ENCODE measurements at places on chromosomes 13 and 19.

DNA sequence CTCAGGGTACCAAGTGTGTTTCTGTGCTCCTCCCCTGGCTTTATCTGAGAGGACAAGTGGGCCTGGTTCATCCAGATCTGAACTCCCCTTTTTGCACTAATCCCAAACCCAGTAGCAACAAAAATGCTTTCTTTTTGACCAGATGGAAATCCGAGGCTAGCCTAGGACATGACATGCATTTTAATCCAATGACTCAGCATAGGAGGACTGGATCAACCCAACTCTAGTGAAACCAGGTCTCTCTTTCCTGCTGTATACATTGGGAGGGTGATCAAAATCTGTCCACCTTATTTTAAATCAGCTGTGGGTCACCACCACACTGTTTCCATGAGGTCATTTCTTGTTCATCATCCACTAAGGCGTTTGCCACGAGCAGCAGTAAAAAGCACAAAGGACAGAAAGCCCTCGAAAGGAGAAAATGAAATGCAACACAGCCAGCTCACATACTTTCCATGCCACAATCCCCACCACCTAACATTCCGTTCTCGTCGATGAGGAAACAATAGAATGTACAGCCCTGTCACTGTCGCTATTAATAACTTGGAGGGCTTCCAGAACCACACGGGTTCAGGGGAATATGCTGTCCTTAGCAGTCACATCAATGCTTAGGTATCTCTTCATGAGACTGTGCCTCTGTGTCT, 543.0 kb downstream of the IRS2 start:
- DNase-seq, result no peak

DNA sequence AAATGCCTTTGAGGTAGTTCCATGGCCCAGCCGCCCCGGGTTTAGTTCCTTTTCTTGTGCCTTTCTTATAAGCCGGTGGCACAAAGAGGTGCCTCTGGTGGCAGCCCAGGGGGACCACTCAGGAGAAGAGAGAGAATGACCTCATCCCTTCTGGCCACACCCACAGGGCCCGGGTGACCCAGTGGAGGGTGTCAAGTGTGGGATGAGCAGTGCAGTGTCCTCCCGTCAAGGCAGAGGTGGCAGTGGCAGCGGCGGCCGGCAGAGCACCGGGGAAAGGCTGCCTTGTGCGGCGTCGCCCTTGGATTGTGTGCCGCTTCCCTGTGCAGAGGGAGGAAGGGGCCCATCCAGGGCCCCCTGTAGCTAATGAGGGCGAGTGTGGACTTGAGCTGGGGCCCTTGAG, 47.9 kb downstream of the KDM4B start:
- DNase-seq, result no peak

- no peak for DNase-seq
Observed at GRCh38 chr13:75675421-75675820, 39.3 kb downstream of the LMO7 start.

- no peak for DNase-seq
Observed at GRCh38 chr19:34596989-34597388, 80.0 kb downstream of the SCGB2B2 start.

DNA sequence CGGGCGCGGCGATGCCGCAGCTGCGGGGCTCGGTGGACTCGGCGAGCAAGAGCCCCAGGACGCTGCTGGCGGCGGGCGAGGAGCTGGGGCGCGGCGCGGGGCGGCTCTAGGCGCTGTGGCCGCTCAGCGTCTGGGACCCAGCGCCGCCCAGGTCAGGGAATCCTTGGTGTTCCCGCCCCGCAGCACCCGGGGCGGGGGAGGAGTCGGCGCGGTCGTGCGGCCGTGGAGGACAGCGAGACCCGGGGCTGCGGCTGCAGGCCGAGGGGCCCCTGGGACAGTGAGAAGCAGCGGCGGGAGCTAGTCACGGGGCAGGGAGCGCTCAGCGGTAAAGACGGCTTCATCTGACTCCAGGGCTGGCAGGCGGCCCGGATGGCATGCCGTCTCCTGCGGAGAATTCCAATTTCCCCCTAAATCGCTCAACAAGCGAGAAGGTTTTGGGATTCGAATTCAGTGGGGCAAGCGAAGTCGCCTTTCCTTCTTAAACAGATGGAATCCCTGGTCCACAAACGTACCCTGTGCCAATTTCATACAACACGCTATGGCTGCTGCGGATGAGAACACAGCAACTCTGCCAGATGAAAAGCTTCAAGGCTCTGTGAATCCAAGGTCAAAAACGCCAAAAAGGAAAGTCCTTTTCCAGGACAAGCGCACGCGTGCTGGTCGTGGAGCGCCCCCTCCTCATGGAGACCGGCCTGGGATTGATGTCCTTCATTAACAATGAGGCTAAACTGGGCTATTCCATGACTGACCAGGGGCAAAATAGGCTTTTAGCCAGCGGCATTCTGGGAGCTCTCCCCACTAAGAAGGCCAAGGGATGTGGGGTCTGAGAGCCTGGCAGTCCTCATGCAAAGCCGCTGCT, 4.2 kb upstream of the ZSCAN4 start:
- peak; percentile 74 for DNase-seq

DNA sequence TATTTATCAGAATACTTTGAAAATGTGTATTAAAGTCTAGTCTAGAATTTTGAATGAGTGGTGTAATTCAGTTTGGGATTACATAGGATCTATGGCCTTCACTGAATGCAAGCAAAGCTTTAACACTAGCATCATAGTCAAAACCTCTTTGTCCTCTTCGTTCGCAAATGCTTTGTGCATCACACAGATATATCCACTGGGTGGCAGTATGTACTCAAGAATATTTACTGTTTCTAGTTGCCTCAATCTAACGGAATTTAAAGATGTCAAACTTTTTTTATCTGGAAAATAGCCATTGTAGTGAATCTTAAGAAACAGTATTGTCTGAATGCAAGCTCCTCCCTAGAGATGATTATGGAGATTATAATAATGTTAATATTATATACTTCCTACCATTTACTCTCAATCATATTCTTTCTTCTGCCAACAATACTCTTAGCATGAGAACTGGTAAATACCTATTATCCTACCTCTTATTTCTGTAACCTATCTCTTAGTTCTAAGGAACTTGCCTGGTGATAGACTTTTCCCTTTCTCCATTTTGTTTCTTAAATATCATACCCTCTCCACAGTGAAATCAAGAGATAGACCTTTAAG, 25.8 kb downstream of the LACC1 start:
- no peak for DNase-seq

DNA sequence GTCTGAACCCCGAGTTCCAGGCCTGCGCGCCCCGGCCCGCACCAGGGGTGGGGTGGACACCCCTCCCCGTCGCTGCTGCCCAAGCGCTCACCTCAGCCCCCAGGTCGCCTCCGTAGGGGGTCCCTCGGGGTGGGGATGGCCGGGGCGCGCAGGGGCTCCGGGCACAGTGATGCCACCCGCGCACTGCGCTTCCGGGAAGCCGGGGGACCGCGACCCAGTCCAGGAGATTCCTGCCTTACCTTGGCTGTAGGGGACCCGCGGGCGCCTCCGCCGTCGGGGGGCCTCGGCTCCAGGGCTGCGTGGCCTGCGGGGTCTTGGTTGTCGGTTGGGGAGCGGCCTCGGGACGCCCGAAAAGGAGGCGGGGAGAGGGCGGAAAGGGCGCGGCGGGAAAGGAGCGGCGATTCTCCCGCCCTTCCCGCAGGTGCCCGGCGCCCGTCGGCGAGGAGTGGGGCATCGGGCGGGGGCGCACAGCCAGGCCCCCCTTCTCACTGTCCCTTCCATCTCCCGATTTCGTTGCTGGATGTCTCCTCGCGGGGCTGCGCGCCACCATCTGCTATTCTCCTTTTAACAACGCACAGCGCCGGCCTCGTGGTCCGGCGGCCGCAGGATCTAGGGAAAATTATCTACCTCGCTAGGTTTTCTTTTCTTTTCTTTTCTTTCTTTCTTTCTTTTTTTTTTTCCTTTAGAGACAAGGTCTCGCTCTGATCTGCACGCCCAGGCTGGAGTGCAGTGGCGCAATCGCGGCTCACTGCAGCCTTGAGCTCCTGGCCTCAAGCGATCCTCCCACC, at the start of gene KEAP1:
Gene KEAP1, minus strand, starts transcription at position 355 of the 788 bp plus-strand sequence. CDS start 3,323 bp downstream, outside the sequence.
- peak; percentile 70 for DNase-seq

DNA sequence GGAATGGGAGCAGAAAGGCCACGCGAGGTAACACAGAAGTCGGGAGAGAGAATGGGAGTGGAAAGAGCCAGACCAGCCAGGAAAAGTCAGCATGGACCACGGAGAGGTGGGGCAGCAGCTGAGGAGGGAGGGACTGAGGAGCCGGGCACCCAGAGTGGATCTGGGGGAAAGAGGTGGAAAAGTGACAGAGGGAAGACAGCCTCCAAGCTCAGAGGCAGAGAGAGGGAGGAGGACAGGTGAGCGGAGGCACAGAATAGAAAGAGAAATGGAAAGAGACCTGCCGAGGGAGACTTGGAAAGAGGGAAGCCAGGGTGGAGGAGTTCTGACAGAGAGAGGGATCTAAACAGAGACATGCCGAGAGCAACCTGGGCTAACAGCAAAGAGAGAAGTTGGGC, 1.6 kb downstream of the GRIK5 start:
- no peak for DNase-seq

- no peak for DNase-seq
Observed at GRCh38 chr19:10686193-10686592, 15.0 kb upstream of the QTRT1 start.

DNA sequence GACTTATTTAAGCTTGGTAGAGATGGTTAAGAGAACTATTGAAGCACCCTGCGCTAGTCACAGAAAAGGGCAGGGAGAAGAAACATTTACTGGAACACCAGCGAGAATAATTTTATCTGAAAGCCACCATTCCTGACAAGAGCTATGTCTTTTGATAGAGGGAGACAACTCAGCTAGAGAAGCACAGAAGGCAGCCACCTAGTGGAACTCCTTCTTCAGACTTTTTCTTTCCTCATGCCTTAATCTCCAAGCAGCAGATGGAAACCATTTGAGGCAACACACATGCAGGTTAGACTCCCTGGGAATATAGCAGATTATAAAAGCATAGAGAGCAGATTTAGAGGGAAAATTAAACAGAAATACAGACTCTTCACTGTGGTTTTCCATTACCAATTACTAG, 813.4 kb downstream of the SLITRK6 start:
- DNase-seq, result no peak

GRCh38 chr13:108911807-108912206, 282.4 kb downstream of the MYO16 start:
- no peak for DNase-seq

DNA sequence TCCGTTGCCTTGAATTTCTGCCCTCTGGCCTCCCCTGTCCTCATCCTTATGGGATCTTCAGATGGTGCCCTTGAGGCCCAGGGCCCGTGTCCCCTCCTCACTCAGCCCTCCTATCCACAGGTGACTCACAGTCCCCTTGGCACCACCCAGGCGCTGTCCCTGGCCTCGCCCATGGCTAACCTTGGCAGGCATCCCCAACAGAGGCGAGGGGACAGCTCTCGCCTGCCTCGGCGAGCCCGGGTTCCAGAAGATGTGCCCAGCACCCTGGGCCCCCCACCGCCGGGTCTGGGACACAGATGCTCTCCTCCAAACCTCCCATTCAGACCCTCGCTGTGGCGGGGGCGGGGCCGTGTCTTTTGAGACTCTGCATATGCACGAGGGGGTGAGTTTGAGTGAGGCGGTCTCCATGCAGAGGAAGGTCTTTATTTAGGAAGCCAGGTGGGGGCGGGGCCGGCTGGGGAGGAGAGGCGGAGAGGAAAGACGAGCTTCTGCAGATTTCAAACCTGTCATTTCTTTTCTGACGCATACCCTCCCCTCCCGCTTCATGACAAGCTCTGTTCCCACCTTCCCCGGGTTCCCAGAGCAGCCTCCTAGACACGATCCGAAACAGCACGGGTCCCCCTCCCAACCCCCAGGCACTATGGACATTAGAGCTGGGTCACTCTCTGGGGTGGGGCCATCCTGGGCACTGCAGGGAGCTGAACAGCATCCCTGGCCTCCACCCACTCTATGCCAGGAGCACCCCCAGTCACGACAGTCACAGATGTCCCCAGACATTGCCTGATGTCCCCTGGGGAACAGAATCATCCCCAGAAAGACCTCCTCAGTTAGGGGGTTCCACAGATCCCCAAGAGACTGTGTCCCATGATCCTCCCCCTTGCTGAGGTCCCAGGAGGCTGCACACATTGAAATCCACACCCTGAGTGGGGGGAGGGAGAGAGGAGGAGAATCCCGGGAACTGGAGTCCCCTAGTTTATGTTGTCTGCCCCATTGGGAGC, 48.5 kb downstream of the GNG7 start:
- no peak for DNase-seq

DNA sequence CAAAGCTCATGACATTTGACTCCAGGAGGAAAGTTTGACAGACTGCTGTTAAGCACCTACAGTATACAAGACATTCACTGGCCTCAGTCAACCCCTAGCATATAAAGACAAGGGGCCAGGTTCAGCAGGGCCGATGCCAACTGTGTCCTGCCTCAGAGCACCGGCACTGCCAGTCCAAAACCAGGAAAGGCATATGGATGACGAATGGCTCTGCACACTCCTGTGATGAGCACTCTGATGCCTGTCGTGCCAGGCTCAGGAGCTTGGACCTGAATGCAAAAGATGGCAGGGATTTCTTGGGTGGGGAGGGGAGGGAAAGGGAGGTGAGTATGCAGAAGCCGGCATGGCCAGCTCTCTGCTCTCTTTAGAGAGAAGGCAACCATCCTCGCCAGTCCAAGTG, 38.9 kb downstream of the COL4A1 start:
- no peak for DNase-seq

DNA sequence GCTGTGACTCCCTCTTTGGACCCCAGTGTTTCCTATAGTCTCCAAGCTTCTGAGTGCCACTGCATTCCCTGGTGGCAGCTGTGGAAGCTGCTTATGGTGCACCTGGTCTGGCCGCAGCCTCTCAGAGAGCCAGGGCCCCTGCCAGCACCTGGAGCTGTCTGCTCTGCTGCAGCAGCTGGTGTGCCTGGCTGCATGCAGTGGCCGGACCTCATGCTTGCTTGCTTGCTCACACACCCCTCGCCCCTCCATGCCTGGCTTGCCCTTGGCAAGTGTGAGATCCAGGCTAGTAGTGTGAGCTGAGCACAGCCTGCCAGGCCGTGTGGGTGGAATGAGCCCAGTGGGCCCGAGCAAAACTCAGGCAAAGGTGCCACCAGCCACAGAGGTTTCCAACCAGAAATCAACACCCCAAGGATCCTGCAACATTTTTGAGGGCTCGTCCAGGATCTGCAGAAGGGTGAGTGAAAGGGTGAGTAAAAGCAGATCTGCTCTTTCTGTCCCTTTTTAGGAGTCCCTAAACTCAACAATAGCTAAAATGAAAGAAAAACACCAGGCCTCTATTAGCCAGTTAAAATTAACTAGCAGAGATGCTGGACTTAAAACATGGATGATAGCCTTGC, 7.6 kb upstream of the MLLT1 start:
- DNase-seq, result no peak

- no peak for DNase-seq
Observed at GRCh38 chr13:41407380-41407779, 50.0 kb upstream of the RGCC start.

DNA sequence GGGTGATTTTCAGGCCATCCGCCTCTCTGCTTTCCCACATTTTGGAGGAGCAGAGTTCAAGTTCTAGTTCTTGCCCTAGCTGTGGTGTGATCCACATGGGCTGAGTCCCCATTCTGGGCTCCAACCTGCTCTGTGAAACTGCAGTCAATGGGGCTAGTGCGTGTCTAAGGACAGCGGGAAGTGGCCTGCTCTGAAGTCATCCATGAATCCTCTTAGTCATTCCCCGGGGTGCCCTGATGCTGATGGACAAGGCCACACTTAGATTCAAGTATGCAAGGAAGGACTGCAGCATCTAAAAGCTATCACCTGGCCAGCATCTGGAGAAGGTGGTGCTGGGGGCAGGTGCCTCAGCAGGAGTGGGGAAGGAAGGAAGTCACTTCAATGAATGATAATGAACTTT, 94.6 kb downstream of the TSHZ3 start:
- DNase-seq, result no peak
